ENCODE measurements at places on chromosomes 4 and X.

GRCh38 chrX:153474718-153475117, 4.3 kb upstream of the HAUS7 start:
- peak; percentile 51 for DNase-seq

GRCh38 chrX:40061871-40062524, 35.8 kb downstream of the BCOR start:
- DNase-seq, result peak; percentile 25

- DNase-seq, result no peak
Observed at GRCh38 chr4:143397335-143397734, 60.7 kb downstream of the GAB1 start.

DNA sequence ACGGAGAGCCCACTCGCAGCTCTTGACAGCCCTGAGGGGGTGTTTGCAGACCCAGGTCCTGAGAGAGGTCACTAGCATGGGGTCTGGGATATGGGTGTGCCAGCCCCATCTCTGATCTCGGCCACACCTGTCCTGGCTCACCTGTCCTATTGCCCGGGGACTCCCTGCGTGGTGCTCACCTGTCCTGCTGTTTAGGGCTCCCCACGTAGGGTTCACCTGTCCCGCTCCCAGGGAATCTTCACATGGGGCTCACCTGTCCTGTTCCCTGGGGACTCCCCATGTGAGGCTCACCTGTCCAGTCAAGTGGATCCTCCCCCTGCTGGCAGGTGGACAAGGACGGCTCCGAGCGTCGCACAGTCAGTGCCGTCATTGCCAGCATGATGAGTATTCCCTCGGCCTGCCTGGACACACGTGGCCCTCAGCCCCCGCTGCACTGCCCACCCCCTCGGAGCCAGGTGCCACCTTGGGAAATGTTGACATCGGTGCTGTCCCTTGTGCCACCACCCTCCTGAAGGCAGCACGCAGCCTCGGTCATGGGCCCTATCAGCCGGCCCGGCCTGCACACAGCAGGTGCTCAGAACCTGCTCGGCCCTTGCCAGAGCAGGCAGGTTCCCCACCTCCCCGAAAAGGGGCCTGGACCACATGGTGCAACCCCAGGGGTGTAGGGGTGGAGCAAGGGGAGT, 6.3 kb downstream of the SLC49A3 start:
- DNase-seq, result no peak

GRCh38 chr4:70177090-70177489, 18.4 kb upstream of the ODAM start:
- no peak for DNase-seq
